Stimulated activated CD8-positive, alpha-beta memory T cell treated with anti-CD3 and anti-CD28 coated beads, Interleukin-4, amount 100 ng/mL, for 1 hour (primary cell): ENCODE measurements at places on chromosomes 6 and 20.

DNA sequence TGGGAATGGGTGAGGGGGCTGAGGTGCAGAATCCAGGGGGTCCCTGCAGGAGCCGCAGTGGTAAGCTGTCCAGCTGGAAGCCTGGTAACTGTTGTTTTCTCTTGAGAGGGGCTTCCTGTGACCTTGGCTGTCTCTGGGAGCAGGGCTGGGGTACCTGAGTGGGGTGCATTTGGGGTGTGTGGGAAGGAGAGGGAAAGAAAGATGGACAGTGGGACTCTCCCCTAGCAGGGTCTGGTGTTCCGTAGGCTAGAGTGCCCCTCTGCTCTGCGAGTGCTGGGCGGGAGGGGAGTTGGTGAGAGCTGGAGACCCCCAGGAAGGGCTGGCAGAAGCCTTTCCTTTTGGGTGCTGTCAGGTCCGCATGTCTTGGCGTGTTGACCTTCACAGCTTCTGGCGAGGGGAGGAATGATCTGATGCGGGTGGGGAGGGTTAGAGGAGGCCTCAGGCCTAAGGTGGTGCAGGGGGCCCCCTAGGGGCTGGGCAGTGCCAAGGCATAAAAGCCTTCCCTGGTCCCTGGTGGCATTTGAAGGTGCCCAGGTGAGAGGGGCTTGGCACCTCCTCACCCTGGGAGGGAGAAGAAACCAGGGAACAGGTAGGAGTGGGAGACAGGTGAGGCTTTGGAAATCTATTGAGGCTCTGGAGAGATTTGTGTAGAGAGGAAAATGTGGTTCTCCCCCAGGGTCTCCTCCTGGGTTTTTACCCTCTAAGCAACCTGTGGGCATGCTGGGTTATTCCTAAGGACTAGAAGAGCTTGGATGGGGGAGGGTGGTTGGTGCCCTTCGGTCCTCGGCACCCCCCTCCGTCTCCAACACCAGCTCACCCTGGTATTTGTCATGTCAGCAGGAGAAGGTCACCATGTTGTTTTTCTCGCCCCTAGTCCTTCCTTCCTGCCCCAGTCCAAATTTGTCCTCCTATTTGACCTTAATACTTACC lies 3.3 kb downstream of the VEGFA start:
- no peak for DNase-seq

- no peak for DNase-seq
Observed at GRCh38 chr6:444653-445275, 53.2 kb downstream of the IRF4 start.

GRCh38 chr6:111942561-111942960 lies 69.3 kb upstream of the FYN start:
- DNase-seq, result no peak

- DNase-seq, result no peak
Observed at GRCh38 chr6:52545406-52546119, 31.3 kb downstream of the TRAM2 start.

- DNase-seq, result no peak
Observed at GRCh38 chr6:43929511-43929910, 159.5 kb downstream of the VEGFA start.

DNA sequence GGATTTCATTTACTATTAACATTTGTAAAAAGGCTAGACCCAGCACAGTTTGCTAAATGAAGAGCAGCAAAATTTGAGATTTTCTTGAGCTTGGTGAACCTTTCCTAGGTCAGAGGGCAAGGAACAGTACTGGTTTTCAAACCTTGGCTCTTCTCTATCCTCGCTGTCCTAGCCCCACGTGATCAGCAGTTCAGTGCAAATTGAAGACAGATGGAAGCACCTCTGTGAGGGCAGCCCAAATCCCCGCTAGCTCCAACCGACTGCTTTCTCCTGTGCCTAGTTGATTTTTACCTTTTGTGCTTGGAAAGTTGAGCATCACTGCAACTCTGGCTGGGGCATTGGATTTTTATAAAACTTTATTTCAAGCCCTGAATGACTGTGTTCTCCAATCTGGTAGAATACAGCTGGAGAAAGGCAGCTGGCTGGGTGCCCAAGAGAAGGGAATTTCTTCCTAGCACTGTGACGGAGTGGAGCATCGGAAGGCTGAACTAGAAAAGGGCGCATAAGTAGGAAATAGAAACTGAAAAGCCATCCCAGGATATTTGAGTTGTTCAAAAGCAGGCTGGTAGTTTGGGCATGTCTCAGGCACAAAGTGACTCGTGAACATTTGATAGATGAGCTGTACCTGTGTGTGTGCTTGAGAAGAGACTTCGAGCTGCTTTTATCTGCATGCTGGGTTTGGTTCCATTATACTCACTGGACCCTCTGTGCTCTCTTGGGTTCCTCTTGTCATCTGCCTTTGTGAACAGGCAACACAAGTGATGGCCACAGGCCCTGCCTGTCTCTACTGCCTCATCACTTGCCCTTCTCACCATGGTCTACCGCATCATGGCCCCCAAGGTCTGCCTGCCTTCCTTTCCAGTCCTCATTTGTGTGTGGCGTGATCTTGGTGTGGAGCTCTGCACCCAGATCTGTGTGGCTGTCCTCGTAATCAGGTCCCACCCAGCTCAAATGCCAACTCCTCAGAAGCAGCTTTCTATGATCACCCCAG lies 2.3 kb downstream of the RNF114 start:
- DNase-seq, result no peak

GRCh38 chr6:154229786-154230185 lies 126.8 kb downstream of the IPCEF1 start:
- DNase-seq, result no peak

GRCh38 chr20:23687986-23688385 lies 852 bp downstream of the CST4 start:
- no peak for DNase-seq
